ENCODE measurements at places on chromosomes 7 and 10. TPM values are rescaled to one million over a fixed set of nuclear protein-coding genes. Genes with fewer than 3 reads are reported as not detected.

Gene FGL2
- not detected for total RNA-seq

Gene ELN
- total RNA-seq = 5.6 TPM

GRCh38 chr7:134333943-134334342 is 17.2 kb upstream of the SLC35B4 start:
- no peak for DNase-seq

GRCh38 chr10:48926255-48926654 is 13.4 kb downstream of the LRRC18 start:
- no peak for DNase-seq
